ENCODE measurements at places on chromosomes 3 and 15. TPM values are rescaled to one million over a fixed set of nuclear protein-coding genes. Genes with fewer than 3 reads are reported as not detected.

DNA sequence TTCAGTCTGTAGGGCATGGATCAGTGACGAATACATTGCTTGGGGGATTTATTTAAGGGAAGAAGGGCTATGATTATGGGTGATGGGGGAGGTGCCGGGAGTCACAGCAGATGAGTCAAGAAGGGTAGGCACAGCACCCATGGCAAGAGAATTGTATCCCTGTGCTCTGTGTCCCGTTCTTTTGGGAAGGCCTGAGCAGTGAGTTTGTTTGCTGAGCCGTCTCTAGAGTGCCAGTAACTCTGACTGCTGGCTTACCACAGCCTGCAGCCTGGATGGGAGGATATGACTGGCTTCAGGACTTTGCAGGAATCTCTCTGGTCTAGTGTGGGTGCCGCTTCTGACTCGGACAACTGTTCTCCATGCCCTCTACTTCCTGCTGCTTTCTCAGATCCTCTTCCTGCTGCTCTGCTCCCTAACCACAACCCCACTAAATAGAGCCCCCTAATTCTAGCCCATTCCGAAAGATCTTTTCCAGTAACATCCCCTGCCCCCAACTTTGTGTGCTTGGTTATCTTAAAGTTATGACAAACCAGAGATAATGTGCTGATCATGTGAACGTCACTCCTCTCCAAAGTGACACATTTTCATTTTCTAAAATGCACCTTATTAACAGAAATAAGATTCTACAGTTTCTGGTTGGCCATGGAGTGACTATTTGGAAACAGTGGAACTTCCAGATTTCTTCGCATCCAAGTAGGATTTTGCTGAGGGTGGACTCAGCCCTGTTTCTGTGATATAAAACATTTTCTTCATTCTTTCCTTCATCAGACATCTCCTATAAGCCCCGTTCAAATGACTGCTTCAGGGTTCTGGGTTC, 239.0 kb downstream of the SLCO3A1 start:
- peaks cover 21% of the 10 kb centered on the region for H3K36me3 ChIP-seq
- H3K27me3 ChIP-seq = no peaks in the 10 kb centered on the region

DNA sequence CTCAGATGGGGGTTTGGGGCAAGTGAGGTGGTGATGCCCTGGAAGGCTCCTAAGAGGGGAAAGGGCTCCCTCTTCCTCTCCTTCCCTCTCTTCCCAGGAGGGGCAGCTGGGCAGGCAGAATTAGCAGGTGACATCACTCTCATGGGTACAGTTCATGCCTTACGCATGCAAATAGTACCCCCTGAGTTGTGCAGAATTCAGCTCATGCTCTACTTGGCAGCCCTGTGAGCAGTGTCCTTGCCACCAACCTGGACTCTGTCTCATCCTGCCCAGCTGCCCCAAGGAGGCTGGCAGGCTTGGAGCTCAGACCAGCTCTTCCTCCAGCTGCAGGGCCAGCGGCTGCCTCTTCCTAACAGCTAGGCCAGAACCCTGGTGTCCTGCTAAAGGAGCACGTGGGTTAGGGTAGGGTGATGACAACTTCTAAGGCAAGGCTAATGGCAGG, 3.3 kb downstream of the CHAC1 start:
- H3K4me3 ChIP-seq = no peak overlapping the region
- H3K4me1 ChIP-seq = peaks cover 45% of the 10 kb centered on the region
- no peak for DNase-seq
- H3K27me3 ChIP-seq = no peaks in the 10 kb centered on the region
- H3K36me3 ChIP-seq = peaks cover 24% of the 10 kb centered on the region

GRCh38 chr3:151561878-151562277, 101.0 kb upstream of the IGSF10 start:
- no peaks in the 10 kb centered on the region for H3K36me3 ChIP-seq
- no peak for DNase-seq
- no peaks in the 10 kb centered on the region for H3K27me3 ChIP-seq
- H3K27ac ChIP-seq = no peak overlapping the region

The DUOX1 gene
- total RNA-seq = not detected

The NR2E3 gene
- total RNA-seq = not detected

The PLA2G4D gene
- total RNA-seq = not detected
